Activated CD8-positive, alpha-beta memory T cell treated with anti-CD3 and anti-CD28 coated beads for 4 hours (primary cell): ENCODE measurements at places on chromosomes 6 and 20.

DNA sequence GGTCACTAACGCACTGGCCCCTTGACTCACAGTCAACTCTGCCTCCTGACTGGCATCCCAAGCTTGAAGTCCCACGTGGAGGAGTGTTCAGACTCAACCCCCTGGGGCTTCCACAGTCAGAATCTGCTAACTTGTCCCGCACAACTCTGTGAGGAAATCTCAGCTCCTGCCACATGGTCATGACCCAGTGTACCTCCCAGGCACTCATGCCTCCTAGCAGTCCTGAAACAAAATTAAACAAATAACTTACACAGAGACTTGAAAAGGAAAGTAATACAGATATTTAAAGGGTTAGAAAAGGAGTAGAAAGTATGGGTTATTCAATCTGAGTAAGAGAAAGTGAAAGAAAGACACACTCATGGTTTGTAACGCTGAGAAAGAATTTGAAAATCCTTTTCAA is 134.9 kb downstream of the GMDS start:
- DNase-seq = no peak

GRCh38 chr6:26064619-26065257 is 22.5 kb upstream of the HFE start:
- DNase-seq = no peak

- no peak for DNase-seq
These were observed 14.9 kb upstream of the BLOC1S5 start for GRCh38 chr6:8079126-8079525.

DNA sequence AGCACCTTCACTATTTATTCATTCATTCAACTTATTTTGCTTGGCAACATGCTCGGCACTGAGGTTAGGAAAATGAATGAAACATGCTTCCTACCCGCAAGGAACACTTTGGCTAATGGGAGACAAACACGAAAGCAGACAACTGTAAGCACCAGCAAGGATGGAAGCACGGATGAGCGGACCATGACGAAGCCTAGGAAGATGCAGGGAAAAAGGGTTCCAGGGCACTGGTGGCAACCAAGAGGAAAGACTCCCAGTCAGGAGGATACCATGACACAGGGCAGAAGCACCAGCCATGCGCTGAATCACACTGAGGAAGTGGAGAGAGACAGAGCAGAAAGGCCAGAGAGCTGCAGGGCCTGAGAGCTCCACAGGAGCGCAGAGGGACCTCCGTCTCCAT is 9.8 kb downstream of the PDE10A start:
- no peak for DNase-seq

DNA sequence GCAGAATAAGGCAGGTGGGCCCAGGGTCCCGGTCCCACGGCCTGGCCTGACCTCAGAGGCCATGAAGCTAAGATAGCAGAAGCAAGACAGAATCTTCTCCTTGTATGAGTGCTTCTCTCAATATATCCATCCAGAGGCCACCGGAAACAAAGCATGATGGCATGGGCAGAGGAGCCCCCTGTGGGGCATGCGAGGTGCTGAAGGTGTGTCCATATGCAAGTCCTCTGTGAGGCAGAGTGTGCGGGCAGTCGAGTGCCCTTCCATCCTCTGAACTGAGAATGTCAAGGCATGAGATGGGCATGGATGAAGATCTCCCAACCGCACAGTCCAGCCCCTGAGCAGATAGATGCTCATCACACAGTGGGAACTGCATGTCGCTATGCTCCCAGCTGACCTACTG is 9.8 kb upstream of the GGTLC1 start:
- DNase-seq = no peak

- DNase-seq = no peak
These were observed 84.2 kb upstream of the FRMD1 start for GRCh38 chr6:168163096-168163731.
